ENCODE measurements at places on chromosomes 11 and 22.

DNA sequence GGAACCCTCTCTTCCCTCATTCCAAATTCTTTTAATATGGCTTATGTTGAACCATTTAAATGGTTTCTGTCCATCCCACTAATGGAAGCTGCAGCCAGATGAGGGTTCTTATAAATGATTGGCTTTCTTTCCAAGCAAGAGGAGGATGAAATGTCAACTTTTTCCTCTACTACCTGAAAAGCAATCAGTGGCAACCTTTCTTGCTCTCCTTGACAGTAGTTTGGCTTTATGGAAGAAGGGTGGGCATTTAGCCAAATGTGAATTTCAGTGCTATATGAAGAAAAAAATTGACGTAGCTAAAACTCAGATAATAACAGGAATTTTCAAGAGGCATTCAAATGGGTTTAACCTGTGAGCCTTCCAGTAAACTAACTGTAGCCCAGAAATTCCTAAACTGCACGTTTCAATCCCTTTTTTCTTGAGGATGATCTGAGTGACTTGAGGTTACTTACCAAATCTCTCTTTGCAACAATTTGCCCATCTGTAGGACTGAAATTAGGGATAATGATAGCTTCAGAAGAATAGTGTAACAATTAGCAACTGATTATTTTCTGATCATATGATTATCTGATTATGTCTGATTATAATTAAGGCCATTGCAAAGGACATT, 90.9 kb downstream of the EXT2 start:
- DNase-seq: no peak

- DNase-seq: no peak
These were observed 864.5 kb downstream of the NTM start for GRCh38 chr11:132234878-132235277.

DNA sequence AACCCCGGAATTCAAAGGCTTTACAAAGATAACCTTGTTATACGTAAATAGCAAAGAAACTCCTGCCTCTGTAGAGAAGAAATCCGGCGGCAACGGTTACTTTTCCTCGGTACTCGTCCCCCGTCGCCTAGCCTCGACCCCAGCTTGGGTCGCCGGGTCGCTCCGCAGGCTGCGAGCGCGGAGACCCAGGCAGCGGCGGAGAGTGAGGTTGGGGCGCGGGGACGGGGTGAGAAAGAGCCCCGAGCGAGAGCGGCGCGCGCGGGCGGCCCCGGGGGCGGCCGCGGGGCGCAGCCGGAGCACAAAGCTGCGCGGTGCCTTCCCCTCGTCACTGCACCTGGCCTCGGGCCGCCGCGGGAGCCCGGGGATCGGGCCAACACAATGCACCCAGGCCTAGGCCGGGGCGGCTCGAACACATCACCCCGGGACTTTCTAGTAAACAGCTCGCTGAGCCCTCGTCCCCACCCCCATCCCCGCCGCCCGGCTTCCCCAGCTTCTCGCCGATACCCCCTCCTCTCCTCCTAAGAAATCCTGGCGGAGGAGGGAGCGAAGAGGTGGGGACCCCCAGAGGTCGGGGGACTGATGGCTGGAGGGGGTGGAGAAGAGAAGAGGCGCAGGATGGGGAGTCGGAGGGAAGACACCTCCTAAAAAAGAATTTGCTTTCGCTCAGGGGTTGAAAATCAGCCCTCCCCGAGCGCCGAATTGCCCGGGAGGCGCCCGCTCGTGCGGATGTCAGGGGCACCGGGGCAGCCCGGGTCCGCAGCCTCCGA, 845 bp downstream of the MPPED2 start:
- no peak for DNase-seq

DNA sequence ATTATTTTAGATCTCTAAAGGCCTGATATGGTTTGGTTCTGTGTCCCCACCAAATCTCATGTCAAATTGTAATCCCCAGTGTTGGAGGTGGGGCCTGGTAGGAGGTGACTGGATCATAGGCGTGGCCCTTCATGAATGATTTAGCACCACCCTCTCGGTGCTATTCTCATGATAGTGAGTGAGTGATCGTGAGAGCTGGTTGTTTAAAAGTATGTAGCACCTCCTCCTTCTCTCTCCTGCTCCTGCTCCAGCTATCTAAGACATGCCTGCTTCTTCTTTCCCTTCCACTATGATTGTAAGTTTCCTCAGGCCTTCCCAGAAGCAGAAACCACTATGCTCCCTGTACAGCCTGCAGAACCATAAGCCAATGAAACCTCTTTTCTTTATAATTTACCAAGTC, 114.1 kb downstream of the SERGEF start:
- DNase-seq: no peak

GRCh38 chr11:33329705-33330329, 72.6 kb downstream of the HIPK3 start:
- peak; percentile 66 for DNase-seq

GRCh38 chr22:23831781-23832180, 7.0 kb downstream of the DERL3 start:
- no peak for DNase-seq

DNA sequence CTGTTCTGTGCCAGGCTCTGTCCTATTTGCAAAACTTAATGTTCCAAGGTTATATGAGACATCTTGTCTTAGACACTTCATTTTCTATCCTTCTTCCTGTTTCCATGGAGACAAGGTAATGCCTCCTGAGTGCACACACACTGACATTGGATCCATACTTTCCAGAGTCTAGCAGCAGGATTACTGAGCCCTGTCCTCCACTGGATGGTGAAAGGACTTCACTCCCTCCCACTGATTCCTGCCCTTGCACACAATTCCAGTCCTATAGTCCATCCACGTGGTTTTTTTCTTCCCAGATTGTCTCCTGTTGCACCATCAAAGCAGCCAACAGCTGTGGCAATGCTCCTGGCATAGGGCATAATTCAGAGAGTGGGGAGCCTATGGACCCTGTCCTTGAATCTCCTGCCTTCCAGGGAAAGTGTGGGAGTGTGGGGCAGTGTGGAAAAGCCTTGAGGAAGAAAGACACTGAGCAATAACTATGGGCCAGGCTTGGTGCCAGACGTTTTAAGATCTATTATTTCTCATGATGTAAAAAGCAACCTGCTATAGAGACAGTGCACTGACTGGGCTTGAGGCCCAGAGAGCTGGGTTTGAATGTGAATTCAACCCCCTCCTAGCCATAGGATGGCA, 31.3 kb downstream of the SERPINH1 start:
- DNase-seq: no peak

GRCh38 chr22:46634011-46634699, 14.0 kb downstream of the GRAMD4 start:
- no peak for DNase-seq

DNA sequence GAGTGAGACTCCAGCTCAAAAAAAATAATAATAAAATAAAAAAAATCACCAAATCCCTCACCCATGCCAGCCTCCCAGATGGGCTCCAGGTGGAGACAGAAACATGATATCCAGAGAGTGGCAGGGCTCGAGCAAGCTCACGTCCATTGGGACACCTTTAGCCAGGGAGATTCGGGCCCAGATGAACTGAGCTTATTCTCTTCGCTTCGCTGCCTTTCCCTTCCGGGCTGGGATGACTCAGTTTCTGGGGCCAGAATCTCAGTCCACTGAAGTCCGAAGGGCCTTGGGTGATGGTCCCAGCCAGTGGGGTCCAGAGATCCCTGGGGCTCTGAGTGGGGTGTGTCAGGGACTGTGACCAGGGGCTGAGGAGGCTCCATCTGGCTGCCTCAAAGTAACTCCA, 23.0 kb upstream of the MYEOV start:
- no peak for DNase-seq

- no peak for DNase-seq
These were observed 310.8 kb upstream of the PITPNB start for GRCh38 chr22:28229566-28230485.

DNA sequence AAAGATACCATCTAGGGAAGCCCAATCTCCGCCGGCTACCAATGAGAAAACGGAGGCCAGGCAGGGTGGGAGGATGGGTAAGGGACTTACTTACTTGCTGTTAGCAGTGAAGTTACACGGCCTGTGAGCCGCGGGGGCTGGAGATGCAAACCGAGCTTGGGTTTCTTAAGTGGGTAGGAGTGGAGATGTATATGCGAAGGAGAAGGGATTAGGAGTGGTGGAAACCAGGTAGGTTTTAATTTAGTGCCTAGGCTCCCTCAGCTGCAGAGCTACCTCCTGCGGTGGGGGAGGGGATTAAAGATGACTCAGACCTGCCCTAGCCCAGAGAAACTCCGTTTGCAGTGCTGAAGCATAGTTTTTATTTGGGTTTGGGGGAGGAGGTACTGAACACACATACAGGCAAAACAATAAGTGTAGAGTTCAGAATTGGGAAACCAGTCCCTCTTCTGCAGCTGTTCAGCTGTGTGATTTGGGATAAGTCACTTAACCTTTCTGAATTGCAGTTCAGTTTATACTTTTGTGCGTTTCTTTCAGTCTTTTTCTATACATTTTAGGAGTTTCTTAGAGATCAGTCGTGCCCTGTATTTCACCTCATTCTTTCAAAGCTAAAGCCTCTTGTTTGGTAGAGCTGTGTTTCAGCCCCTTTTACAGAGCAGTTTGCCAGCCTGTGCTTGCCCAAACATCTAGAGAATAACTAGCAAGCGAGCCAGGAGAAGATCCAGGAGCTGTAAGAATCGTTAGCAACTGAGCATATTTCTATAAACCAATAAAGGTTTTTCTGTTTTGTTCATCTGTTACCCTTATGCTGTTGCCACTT, 596 bp upstream of the TNRC6B start:
- DNase-seq: peak; percentile 85

DNA sequence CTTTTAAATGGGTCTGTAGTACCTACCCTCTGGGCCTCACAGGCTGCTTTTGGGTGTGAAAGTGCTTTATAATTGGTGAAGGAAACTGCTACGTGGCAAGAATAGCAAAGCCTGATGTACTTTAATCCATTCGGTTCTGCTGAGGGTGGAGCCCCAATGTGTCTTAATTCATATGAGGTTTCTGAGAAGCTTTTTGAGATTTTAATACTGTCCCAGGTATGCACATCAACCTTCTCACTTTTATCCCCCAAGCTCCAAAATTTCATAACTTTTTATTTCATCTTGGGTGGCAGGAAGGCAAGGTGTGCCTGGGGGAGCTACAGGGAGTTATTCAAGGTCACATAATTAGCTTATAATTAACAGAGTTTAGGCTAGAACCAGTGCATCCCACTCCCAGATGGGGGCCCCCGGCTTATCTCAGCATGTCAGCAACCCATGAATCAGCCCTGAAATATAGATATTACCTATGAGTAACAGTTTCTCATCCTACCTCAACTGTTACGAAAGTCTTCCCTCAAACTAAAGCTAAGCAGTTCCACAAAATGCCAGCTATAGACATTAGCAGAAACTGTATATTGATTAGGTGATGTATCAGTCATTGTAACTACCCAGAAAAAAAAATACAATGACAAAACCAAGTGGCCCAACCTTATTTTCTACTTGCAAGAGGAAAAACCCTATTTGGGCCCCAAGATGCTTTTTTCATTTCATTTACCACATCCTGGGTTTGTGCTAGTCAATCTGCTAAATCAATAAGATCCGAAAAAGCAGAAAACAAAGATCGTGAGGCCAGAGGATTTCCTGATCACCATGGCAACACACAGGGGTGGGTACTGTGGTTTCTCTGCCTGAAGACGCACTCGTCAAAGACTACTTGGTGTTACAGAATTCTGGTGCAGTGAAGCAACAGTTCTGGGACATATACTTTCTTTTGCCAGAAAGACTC, 26.7 kb downstream of the CD44 start:
- peak; percentile 98 for DNase-seq

Data from CD4-positive, alpha-beta T cell treated with Interleukin-4 for 4 hours (primary cell).